ENCODE measurements at places on chromosomes 1 and 21.

- DNase-seq = no peak
Measured at GRCh38 chr1:78743626-78744025, 94.0 kb downstream of the IFI44 start.

DNA sequence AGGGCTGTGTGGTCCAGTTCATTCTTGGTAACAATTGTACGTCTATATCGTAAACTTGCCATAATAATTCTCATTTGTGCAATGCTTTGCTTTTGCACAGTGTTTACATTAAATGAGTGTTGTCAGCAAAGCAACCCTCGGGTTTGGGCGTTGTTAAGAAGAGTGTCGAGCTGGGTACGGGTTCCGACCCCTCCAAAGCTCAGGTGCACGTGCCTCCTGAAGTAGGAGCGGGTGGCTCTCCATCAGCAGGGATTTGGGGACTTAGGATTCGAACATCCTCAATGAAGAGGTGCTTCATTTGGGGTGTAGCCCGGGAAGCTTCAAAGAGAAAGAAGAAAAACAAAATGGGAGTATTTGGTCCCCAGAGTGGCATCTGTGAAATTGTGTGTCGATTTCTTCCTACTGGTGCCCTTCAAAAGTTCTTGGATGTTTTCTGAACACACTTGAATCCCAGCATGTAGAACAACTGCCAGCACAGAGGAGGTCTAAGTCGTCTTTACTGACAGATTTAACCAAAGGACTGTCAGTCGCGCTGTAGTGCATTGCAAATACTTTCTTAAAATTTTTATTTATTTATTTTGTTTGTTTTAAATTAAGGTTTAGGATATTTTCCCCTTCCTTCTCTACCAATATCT is 1.1 kb downstream of the TRIM58 start:
- no peak for DNase-seq

DNA sequence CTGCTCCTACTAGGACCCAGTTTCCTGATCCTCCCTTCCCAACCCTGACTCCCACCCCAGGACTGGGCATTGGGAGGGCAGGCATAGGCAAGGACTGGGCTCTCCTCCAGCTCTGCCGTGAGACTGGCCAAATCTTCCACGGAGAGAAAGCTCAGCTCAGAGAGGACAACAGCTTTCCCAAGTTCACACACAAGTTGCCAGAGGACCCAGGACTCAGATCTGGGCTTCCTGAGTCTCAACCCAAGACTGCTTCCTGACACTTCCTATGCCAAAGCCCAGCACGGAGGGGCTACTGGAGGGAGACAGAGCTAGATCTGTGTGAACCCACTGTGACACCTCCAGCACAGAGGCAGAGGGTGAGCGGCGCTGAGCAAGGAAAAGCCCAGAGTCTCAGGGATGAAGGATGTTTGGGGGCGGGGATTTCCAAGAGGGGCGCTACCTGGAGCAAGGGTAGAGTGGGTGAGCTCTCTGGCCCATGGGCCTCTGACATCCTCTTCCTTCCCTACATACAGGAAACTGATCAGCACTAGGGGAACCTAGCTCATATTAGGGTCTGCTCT is 7.1 kb downstream of the PDZK1IP1 start:
- DNase-seq = no peak

GRCh38 chr1:160542303-160542945 is 19.4 kb upstream of the SLAMF6 start:
- DNase-seq = no peak

DNA sequence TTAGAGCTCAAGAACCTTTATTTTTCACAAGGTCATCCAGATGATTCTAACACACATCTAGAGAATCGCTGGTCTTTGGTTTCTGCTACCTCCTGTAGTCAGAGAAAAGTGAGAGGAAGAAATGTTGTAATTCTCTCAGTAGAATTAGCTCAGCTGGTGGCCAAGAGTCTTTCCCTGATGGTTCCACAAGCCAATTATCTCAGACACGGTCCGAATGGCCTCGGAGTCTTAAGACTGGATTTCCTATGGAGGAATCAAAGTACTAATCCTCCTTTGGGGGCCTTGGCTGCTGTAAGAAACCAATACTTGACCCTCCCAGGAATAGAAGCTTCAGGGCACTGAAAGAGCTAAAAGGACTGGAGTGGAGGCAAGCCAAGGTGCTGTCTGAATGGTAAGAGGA is 1.8 kb downstream of the TMEM81 start:
- DNase-seq = no peak

All from NCI-H1092 (cell line).